PC-9 (cell line): ENCODE measurements at places on chromosomes 11 and 22. TPM values are rescaled to one million over a fixed set of nuclear protein-coding genes. Genes with fewer than 3 reads are reported as not detected.

GRCh38 chr11:60910711-60911380, 3.1 kb upstream of the TMEM109 start:
- no peaks in the 10 kb centered on the region for H3K36me3 ChIP-seq
- H3K27me3 ChIP-seq, result peaks cover 27% of the 10 kb centered on the region; the same call in 1 of the 2 replicates
- no peak overlapping the region for H3K27ac ChIP-seq

DNA sequence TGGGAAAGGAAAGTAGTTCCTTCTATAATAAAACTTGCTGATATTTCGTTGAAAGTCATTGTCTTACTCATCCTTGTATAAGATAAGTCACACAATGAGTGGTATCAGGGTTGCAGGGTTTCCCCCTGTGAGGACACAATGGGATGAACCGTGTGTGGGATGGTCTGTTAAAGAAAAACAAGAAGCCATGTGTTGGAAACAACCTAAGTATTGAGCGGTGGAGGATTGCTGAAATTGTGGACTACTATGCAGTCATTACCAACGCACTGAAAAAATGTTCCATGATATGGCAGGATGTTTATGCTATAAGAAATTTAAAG, 28.6 kb downstream of the PTPRJ start:
- H3K36me3 ChIP-seq, result no peaks in the 10 kb centered on the region
- no peak overlapping the region for H3K4me3 ChIP-seq
- H3K4me1 ChIP-seq, result peaks cover 45% of the 10 kb centered on the region
- DNase-seq, result no peak

- H3K4me3 ChIP-seq, result no peak overlapping the region
- H3K36me3 ChIP-seq, result peaks cover 19% of the 10 kb centered on the region
- H3K27ac ChIP-seq, result no peak overlapping the region
- no peak for DNase-seq
These were observed 12.9 kb downstream of the PCSK7 start for GRCh38 chr11:117219001-117219400.

DNA sequence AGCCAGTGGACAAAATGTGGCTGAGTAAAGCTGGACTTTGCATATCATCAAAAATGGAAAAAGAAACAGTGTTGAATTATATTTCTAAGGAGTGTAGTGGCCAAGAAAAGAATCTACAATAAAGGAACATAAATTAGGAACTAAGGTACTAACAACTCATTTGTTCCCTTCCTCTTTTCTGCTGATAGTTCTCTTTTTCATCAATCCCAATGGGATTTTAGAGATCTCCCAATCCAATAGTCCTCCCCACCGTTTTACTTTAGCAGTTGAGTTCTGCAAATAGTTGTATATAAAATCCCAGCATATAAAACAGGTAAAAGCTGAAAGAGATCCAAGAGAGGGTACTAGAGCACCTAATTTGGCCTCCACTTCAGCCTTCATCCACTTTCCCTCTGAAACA, 2.0 kb downstream of the PRCP start:
- no peaks in the 10 kb centered on the region for H3K27me3 ChIP-seq
- no peak overlapping the region for H3K4me3 ChIP-seq
- no peak overlapping the region for H3K27ac ChIP-seq
- H3K4me1 ChIP-seq, result peaks cover 17% of the 10 kb centered on the region

DNA sequence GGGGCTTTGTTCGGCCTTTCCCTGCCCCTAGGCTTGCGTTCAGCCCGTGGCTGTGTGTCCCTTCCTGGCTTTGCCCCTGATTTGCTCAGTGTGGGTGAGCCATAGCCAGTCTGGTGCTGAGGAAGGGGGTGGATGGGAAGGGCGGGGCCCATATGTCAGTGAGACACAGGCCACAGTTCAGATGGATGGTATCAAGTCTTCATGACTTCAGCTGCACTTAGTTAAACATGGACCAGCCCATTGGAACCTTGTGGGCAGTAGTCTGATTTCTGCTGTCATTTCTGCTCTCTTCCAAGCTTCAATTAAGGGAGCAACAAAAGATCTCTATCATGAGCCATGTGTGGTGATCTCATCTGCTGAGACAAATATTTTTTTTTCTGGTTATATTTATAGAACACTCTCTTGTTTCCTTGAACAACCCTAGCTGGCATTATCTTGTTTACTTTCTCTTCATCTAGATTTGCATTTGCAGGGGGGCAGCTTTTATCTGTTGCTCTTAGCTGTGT, 21.6 kb upstream of the PEX26 start:
- H3K4me1 ChIP-seq, result peaks cover 16% of the 10 kb centered on the region
- no peak overlapping the region for H3K27ac ChIP-seq
- DNase-seq, result no peak
- no peak overlapping the region for H3K4me3 ChIP-seq

DNA sequence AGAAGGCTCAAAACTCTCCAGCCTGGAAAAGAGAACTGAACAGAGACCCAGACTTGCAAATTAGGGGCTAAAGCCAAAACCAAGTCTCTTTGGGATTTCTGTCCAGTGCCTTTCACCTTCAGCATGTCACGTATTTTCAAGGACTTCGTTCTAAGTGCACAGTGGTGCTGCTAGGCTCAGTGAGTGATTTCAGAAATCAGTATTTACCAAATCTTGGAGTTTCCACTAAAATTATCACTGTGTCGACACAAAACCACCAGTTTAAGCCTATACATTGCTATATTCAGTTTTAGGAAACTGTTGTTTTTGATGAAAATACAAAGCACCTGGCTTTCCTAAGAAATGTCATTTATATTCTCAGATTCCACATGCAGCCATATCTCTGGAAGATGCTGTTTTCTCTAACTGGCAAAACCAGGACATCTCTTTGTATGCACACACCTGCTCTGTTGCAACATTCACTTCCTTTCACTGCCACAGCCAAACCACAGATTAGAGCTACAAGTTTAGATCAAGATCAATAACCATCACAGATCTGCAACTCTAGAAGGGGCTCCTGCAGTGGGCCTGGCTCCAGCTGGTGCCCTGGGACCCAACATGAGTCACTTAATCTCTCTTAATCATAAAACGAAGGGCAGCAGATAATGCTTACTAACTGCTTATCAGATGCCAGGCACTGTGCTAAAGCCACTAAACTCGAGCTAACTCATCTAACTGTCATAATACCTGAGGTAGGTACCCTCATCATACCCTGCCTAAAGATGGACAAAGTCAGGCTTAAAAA, 22.3 kb downstream of the SMCO4 start:
- H3K4me3 ChIP-seq, result no peak overlapping the region
- H3K36me3 ChIP-seq, result no peaks in the 10 kb centered on the region
- H3K4me1 ChIP-seq, result no peaks in the 10 kb centered on the region
- H3K27ac ChIP-seq, result no peak overlapping the region

- H3K27ac ChIP-seq, result no peak overlapping the region
- no peaks in the 10 kb centered on the region for H3K27me3 ChIP-seq
- no peaks in the 10 kb centered on the region for H3K36me3 ChIP-seq
- no peak for DNase-seq
- no peaks in the 10 kb centered on the region for H3K4me1 ChIP-seq
These were observed 7.3 kb downstream of the ANO9 start for GRCh38 chr11:434496-434895.

DNA sequence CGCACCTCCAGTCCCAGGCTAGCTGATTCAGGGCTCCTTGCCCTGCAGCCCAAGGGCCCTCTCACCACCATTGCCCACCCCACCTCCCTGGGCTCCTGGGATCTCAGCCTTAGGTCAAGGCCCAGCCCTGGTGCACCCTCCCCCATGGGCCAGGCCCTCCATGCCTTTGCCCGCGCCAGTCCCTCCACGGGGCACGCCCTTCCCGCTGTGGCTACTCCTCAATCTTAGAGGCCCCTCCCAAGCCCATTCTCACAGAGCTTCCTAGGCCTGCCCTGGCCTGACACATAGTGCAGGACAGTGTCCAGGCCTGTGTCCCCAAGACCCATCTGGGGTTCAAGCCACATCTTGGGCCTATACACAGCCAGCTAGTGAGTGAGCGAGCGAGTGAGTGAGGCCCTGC, 6.9 kb downstream of the GP1BB start:
- no peak overlapping the region; the same call in 1 of the 2 replicates for H3K4me3 ChIP-seq
- no peak overlapping the region for H3K27ac ChIP-seq
- DNase-seq, result no peak
- no peaks in the 10 kb centered on the region for H3K27me3 ChIP-seq
- H3K36me3 ChIP-seq, result no peaks in the 10 kb centered on the region

DNA sequence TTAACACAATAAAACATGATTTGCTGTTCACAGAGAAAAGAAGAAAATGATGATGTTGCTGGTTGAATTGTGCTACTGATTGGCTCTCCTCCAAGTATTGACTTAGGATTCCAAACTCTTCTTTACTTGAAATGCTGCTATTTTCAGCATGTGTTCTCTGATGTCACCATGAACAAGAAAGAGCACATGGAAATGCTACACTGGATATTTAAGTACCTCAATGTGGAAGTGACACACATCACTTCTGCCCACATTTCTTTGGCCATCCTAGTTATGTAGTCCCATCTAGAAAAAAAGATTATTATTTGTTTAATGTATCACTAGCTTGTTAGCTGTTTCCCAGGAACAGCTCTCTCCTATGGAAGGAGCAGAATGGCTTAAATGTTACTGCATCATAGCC, 27.2 kb downstream of the OR52B2 start:
- H3K4me3 ChIP-seq, result no peak overlapping the region
- H3K36me3 ChIP-seq, result no peaks in the 10 kb centered on the region
- no peak for DNase-seq
- H3K27me3 ChIP-seq, result no peaks in the 10 kb centered on the region

GRCh38 chr11:58829786-58830185, 14.7 kb downstream of the GLYATL2 start:
- no peak overlapping the region for H3K27ac ChIP-seq
- H3K27me3 ChIP-seq, result no peaks in the 10 kb centered on the region
- no peak overlapping the region for H3K4me3 ChIP-seq
- H3K4me1 ChIP-seq, result no peaks in the 10 kb centered on the region
- DNase-seq, result no peak

DNA sequence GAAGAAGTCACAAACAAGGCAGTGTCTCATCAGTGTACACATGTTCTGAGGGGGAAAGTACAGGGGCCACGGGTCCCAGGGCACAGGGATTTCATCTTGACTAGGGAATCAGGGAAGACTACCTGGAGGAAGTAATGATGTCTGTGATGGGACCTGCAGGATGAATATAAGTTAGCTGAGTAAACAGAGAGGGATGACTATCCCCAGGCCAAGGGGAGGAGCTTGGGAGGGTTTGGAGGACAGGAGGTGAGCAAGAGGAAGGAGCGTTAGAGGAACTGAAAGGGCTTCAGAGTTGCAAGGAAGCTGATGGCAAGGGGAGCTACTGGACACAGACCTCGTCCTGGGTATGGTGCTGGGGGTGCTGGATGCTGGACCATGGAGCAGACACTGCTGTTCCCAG, 56.4 kb downstream of the TRAF6 start:
- peak; percentile 36 for DNase-seq
- peaks cover 64% of the 10 kb centered on the region for H3K4me1 ChIP-seq

DNA sequence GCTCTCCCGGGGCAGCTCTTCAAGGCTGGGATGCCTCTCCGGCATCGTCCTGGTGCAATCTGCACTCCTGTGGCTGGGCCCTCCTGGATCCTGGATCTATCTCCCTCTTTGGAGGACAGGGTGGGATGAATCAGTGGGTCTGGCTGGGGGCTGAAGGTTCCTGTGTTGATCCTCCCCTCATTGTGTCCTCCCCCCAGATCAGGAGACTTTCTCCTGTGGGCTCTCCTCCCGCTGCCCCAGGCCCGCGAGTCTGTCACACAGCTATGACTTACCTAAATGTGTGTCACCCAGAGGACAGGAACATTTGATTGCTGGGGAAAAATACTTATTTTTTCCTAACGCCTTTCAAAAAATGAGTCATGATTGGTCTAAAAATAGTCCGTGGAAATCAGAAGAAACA, 106.8 kb upstream of the NECTIN1 start:
- no peak overlapping the region for H3K4me3 ChIP-seq
- no peak for DNase-seq
- H3K27me3 ChIP-seq, result peaks cover 87% of the 10 kb centered on the region
- H3K27ac ChIP-seq, result no peak overlapping the region
- H3K36me3 ChIP-seq, result no peaks in the 10 kb centered on the region

DNA sequence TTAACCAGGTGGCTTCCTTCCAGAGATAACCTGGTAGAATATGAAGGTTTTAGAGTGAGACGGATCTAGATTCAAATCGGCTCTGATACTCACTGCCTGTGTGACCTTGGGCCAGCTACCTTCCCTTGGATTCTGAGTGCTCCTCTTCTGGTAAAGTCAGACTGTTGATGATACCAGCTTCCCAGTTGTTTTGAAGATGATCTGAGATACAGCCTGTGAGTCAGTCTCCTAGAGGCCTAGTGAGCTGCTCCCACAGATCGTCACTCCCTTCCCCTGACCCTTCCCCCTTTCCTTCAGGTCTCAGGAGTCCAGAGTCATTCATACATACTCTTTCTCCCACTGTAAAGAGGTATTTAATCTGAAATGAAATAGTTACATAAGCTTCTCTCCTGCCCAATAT, 207.8 kb downstream of the GRIK4 start:
- no peaks in the 10 kb centered on the region for H3K4me1 ChIP-seq
- H3K4me3 ChIP-seq, result no peak overlapping the region
- no peak for DNase-seq
- H3K27me3 ChIP-seq, result peaks cover 98% of the 10 kb centered on the region
- H3K27ac ChIP-seq, result no peak overlapping the region

DNA sequence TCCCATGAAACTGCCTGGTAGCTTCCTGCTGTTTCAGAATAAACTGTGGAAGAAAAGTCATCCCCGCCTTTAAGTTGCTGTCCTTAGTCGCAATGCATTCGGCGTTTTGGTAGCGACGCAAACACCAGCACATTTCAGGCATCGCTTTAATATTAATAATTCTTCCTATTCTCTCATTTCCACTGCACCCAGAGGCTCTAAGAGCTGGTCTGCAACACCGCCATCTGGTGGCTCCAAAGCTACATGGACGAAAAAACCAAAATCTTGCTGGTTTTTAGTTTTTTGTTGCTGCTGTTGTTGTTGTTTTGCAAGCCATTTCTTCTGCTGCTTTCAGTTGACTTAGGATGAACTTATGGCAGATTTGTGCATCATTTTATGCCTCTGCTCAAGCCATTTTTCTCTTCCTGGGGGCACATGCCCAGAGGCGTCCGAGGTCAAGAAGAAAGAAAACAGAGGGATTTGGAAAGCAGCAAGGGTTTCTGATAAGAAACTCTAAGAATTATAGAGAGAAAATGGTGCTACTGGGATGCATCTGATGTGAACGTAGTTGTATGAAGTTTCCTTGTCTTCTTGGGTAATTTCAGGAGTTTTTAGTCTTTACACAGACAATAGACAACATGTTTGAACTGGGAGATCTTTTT, 345.4 kb upstream of the KIRREL3 start:
- H3K4me1 ChIP-seq, result no peaks in the 10 kb centered on the region
- H3K4me3 ChIP-seq, result no peak overlapping the region
- H3K27ac ChIP-seq, result no peak overlapping the region
- H3K36me3 ChIP-seq, result no peaks in the 10 kb centered on the region

- no peaks in the 10 kb centered on the region for H3K27me3 ChIP-seq
- H3K4me1 ChIP-seq, result no peaks in the 10 kb centered on the region
- no peak overlapping the region for H3K4me3 ChIP-seq
- no peak overlapping the region for H3K27ac ChIP-seq
- DNase-seq, result no peak
These were observed 96.9 kb downstream of the TRMU start for GRCh38 chr22:46432164-46433068.

The CHRM1 gene
- not detected in 2 replicates for total RNA-seq

The POU2AF1 gene
- 0.37 TPM in 1 of 2 replicates, not detected in the other for total RNA-seq

The KCNK4 gene
- total RNA-seq, result 0.53 and 0.57 TPM in 2 replicates

The FLRT1 gene
- total RNA-seq, result 0.25 and 0.44 TPM in 2 replicates

The ANGPTL5 gene
- not detected in 2 replicates for total RNA-seq

The VPREB1 gene
- total RNA-seq, result not detected in 2 replicates
